ENCODE measurements at places on chromosomes 16 and 17.

DNA sequence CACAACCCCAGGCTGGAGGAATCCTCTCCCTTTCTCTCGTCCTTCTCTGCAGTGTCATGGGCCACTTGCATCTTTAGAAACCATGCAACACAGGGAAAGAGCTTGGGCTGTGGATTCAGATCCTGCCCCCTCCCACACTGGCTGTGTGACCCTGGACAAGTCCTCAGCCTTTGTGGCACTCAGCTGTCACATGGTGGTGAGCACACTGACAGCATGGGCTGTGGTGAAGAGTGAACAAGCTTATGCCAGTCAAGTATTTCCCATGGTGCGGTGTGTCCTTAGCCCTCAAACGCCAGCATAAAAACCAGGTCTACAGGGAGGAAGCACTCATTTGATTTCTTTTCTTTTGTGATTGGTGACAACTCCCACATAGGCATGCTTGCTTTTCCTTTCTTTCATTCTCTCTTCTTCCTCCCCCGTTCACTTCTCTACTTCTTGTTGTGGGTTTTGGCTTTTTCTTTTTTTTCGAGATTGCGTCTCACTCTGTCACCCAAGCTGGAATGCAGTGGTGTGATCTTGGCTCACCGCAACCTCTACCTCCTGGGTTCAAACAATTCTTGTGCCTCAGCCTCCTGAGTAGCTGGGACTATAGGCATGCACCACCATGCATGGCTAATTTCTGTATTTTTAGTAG lies 314.2 kb downstream of the CPPED1 start:
- DNase-seq = no peak

GRCh38 chr17:28392491-28392890 lies 13.5 kb downstream of the SLC46A1 start:
- no peak for DNase-seq

GRCh38 chr17:79814127-79814973 lies 17.5 kb upstream of the CBX8 start:
- DNase-seq = no peak

DNA sequence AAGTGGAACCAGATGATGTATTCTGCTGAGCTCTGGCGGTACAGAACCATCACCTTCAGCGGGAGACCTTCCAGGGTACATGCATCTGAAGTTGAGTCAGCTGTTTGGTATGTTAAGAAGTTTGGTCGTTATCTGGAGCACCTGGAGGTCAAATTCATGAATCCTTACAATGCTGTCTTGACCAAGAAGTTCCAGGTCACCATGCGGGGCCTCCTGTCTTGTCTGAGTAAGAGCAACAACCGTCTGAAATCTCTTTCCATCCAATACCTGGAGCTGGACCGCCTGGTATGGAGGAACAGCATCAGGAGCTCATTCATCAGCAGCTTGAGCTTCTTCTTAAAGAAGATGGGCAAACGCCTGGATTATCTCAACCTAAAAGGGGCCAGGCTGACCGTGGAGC lies 4.0 kb downstream of the FBXO39 start:
- no peak for DNase-seq

- peak; percentile 21 for DNase-seq
These were observed 116.4 kb upstream of the SMURF2 start for GRCh38 chr17:64778240-64779097.

GRCh38 chr16:51607201-51607651 lies 456.2 kb upstream of the SALL1 start:
- DNase-seq = no peak

DNA sequence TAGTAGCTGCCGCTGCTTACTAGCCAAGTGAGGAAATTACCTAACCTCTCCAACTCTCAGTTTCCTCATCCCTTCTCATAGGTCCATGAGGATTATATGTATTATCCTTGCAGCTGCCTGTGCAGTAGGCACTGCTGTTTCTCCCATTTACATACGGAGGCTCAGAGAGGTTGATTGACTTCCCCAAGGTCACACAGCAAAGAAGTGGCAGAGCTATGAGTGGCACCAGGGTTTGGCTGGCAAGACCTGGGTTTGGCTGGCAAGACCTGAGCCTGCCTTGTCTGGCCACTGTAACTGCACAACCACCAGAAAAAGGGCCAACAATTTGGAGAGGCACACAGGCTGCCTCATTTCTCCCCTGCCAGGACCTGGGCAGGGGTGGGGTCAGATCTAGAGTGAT lies 2.5 kb upstream of the NDRG4 start:
- no peak for DNase-seq

- DNase-seq = no peak
These were observed 27.9 kb upstream of the DBNDD1 start for GRCh38 chr16:90046971-90047713.

- no peak for DNase-seq
These were observed 11.6 kb downstream of the CARD14 start for GRCh38 chr17:80181431-80181830.

GRCh38 chr16:11950388-11950787 lies 8.5 kb upstream of the NPIPB2 start:
- DNase-seq = no peak

DNA sequence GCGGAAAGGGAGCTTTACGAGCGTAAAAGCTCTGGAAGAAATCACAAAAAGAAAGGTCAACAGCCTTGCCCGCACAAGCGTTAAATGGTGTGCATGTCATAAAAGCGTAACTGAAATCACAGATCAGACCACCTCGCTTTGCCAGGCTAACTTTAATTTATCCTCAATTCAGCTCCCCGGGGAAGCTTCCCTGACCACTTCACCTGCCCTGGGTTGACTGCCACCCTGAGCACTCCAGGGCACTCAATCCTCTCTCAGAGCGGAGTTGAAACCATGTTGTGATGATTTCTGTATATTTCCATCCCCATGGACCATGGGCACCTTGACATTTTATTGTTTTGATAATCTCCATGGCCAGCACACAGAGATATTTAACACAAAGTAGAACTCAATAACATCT lies 16.1 kb upstream of the NAGS start:
- DNase-seq = no peak

- no peak for DNase-seq
These were observed 173.3 kb upstream of the CACNG5 start for GRCh38 chr17:66661411-66662256.

DNA sequence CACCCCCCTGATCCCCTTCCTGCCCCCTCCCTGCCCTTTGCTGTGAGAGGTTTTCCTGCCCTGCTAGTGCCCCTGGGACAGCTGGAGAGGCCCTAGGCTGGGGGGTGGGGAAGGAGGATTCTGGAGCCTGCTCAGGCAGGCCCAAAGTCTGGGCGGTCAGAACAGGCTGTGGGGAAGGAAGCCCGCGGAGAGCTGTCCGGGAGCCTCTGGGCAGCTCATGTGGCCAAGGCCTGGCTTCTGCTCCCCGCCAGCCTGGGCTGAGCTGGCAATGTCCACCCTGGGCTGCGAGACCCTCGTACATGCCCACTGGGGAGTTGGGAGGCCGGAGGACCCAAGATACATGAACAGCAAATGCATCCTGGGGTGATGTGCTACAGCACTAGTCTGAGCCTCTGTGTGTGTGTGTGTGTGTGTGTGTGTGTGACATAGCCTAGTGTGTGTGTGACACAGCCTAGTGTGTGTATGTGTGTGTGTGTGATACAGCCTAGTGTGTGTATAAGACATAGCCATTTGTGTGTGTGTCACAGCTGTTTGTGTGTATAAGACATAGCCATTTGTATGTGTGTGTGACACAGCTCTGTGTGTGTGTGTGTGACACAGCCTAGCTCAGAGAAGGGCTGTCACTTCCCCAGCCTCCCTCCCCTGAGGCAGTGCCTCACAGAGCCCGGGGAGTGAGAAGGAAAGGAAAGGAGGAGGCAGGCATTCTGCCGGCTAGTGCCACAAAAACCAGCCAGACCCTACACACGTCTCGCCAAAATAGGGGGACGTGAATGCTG lies 201.4 kb upstream of the CIBAR2 start:
- DNase-seq = no peak

DNA sequence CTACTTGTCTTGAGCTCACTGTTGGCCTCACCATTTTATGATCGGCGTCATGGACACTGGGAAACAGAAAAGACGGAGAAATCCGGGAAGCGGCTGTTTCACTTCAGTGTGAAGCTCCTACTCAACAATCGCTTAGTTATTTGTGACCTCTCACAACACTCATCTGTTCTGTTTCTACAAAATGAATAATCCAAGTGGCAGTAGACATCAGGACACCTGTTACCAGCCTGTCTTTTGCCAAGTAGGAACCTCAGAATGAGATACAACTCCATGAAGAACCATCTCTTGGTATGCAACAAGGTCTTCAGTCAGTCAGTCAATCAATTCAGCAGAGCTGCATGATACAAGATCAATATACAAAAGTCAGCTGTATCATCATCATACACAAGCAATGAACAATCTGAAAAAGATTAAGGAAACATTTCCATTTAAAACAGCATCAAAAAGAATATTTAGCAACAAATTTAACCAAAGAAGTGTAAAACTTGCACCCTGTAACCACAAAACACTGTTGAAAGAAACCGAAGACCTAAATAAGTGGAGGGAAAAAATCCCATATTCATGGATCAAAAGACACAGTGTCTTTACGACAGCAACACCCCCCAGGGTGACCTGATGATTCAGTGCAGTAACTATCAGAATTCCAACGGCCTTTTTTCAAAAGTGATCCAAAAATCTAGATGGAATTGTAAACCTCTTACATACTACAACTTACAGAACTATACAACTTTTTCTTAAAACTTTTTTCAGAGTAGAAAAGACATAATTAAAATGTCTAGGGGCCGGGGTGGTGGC lies 63.4 kb downstream of the ANKRD11 start:
- no peak for DNase-seq

DNA sequence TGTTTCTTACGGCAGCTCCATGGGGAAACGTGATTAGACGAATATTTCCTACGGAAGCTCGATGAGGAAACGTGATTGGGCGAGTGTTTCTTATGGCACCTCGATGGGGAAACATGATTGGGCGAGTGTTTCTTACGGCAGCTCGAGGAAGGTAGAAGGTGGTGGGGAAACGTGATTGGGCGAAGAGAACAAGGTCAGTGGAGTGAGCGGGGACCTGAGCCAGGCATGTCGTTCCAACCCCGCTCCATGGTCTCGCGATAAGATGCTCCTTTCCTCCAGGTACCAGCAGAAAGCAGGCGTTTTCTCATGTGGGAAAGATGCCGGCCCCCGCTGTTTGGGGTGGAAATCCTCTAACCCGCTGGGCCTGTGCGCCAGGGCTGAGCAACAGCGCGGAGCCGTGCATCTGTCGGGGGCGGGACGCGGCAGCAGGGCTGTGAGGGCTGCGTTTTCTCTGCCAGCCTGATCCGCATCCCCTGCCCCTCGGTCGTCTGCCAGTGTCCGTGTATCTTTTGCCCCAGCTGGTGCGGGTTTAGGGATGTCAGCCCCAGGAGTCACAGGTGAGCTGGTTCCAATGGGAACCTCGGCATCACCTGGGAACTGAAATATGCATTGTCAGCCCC lies 25.6 kb upstream of the DOC2B start:
- no peak for DNase-seq

- no peak for DNase-seq
These were observed 453.3 kb downstream of the WWOX start for GRCh38 chr16:78552716-78553115.

- no peak for DNase-seq
These were observed 59.0 kb downstream of the KPNA2 start for GRCh38 chr17:68094481-68095078.

DNA sequence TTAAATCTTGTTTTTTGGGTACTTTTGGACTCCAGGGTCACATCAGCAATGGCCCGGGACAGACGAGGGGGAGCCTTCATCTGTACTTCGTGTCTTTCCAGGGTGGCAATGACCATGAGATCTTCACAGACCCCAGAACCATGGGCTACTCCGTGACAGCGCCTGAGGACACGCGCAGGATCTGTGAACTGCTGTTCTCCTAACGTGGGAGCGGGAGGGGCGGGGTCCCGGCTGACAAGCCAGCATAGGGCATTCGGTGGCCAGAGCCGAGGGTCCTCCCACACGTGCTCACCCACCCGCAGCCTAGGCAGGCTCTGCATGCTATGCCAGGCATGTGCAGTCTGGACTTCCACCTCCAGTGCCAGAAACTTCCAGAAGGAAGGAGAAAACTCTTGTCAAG lies 21.2 kb downstream of the CARHSP1 start:
- no peak for DNase-seq

DNA sequence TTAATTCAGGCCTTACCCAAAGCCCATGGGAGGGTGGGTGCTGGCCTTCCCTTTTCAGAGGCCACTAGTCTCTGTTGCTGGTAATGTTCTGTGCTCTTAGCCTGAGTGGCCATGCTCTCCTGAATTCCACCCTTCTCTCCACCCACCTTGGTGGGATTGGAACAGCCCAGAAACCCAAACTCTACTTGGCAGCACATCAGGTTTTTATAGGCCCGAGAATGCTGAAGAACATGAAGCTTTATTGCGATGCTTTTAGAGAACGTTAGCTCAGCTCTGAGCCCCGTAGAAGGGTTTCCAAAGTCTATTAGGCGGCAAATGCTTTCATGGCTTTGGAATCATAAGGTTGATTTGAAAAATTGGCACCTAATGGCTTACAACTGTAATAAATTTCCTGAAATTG lies 209.3 kb downstream of the MSI2 start:
- no peak for DNase-seq

GRCh38 chr17:70295731-70296130 lies 126.4 kb downstream of the KCNJ2 start:
- no peak for DNase-seq

All from stimulated activated CD8-positive, alpha-beta memory T cell treated with anti-CD3 and anti-CD28 coated beads, Interleukin-12 subunit alpha, Interleukin-12 subunit beta, amount 100 ng/mL, for 4 hours (primary cell).